ENCODE measurements at places on chromosomes 6 and 20.

DNA sequence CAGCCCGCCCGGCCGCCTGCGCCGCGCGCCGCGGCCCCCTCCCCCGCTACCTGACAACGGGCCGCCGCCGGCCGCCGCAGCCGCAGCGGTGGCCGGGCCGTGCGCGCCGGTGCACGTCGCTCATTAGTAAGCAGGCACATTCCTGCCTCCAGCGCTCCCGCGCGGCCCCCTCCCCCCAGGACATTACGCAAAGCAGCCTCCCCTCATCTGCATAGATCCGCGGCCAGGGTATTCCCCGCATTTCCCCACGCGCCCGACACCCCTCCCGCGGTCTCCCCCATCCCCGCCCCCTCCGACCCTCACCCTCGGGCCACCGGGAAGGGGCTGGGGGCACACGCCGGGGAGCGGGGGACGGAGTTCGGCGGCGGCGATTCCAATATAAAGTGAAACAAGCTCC, at the start of gene HIVEP2:
HIVEP2 (minus strand) TSS at position 128 of the 397 bp plus-strand sequence. CDS start 170,438 bp downstream, outside the sequence.
- DNase-seq = peak; percentile 59

GRCh38 chr20:24402188-24402587, 67.2 kb upstream of the SYNDIG1 start:
- DNase-seq = no peak

DNA sequence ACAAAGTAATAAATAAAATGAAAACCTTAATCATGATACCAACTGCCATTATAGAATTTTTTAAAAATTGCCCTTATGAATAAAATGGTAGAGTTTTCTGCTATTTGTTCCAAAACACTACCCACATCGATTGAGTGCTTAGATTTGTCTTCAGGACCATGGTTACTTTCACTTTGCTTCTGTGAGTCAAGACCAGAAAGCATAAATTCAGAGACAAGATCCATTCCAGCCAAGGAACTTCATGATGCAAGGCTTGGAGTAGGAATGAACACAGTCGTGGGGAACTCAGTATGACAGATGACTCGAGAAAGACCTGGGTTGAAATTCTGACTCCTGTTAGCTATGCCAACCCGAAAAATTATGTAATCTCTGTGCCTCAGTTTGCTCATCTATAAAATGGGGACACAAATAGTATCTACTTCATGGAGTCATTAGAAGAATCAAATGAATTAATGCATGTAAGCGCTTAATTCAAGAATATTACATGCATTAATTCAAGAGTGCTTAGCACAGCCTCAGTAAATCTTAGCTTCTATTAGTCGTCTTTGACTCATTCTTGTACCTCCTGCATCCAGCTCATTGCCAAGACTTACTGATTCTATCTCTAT, 72.5 kb upstream of the MYLIP start:
- no peak for DNase-seq

- no peak for DNase-seq
Measured at GRCh38 chr20:2991532-2991931, 51.9 kb upstream of the GNRH2 start.

GRCh38 chr20:36273414-36274180, 32.5 kb upstream of the DLGAP4 start:
- no peak for DNase-seq

- DNase-seq = no peak
Measured at GRCh38 chr6:53513519-53513966, 31.4 kb downstream of the GCLC start.

DNA sequence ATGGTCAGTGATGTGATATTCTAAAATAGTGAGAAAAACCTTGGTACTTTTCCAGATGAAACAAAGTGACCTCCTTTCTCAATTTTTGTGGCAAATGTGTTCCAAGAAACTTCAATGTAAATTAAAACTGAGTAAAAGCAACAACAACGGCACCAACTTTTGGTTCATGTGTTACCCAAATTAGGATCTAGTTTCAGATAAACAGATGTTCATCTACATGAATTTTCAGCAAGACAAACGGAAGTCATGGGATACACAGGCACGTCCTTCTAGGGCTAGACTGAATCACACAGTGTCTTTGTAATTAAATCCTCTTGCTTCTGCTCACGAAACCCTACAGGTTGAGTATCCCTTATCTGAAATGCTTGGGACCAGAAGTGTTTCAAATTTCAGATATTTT, 915.2 kb downstream of the TFAP2A start:
- no peak for DNase-seq

DNA sequence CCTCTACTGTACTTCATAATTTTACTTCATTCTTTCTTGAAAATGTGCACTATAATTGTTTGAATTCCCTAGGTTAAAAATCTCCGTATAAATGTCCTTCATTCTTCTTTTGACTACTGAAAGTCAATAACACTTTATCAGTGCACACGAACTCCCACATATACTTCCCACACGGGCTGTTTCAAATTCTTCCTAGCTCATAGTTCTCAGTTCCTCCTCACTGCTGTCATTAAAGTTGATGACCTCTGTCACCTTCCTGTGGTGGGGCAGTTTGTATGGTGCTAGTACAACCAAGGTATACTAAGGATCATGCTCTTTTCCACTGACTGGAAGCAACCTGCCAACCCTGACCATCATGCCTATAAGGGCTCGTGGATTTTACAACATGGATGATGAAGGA, 40.0 kb upstream of the CD2AP start:
- DNase-seq = no peak

- no peak for DNase-seq
Measured at GRCh38 chr6:54493138-54493537, 184.9 kb downstream of the TINAG start.

GRCh38 chr20:51625105-51625504, 82.6 kb upstream of the NFATC2 start:
- DNase-seq = no peak

DNA sequence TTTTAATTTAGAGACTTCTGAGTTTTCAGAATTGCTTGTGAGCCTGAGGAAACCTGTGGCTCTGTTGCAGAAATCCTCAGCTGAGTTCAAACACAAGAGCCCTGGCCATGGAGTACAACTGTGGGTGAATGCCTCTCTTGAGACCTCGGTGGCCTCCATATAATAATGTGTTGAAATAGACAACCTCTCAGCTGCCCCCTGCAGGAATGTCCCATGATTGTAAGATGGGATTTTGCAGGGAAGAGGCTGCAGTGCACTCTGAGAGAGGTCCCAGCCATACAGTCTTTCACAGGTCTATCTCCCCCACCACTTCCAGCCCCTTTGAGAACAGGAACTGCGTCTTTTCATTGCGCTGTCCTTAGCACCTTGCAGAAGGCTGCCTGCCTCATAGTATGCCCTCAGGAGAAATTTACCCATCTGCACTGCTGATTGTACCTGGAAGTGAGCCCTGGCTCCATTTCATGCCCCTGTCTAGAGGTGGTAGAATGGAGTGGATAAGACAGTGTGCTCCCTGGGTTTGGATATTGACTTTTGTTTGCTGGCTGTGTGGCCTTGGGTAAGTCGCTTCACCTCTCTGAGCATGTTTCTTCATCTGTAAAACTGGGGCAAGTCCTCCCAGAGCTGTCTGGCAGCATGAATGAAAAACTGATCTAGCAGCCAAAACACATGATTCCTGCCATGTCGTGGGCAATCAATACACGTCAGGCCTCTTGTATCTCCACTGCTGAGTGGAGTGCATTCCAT, 16.8 kb upstream of the CDH22 start:
- peak; percentile 45 for DNase-seq

DNA sequence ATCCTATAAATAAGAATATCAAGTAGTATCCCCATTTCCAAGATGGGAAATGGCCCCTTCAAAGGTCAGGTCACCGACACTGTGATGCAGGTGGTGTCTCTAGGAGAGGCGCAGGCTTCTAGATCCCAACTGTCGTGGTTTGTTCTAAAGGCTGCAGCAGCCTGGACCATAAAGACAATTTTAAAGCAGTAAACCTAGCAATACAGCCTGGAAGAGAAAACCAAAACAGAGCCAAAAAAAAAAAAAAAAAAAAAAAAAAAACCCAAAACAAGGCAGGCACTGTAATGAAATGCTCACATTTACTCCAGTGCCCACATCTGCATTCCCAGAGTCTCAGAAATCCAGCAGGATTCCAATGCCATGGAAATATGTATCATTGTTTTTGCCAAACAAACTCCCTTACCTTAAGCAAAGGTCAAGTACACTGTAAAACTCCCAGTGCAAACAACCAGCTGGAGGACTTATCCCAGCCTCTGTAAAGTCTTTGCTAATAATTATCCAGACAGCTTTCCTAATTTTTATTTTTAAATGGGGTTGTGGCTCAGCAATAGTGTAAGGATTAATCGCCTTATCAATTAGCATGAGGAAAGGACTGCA, 98.2 kb downstream of the PSMG4 start:
- DNase-seq = no peak
